ENCODE measurements at places on chromosomes 11 and 22.

DNA sequence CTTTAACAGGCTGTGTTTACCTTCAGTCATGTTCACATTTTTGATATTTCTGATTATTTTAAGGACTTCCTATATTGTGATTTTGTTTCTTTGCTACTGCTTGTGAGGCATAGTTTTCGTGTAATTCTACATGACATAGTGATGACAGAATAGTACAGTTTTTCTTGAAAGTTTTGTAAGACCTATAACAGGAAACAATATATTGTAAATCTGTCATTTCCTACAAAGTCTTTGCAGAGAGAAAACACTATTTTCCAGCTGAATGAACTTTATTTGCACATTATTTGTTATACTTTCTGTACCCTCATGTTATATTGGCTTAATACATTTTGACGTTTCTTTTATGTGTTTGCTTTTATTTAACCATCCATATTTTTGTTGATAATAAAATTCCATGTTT, 191.1 kb downstream of the TMEM135 start:
- H3K4me3 ChIP-seq = no peak overlapping the region
- DNase-seq = no peak

- no peak overlapping the region for H3K27ac ChIP-seq
- no peak overlapping the region for H3K4me3 ChIP-seq
- no peaks in the 10 kb centered on the region for H3K4me1 ChIP-seq
These were observed 8.9 kb downstream of the TMEM218 start for GRCh38 chr11:125102510-125102909.

DNA sequence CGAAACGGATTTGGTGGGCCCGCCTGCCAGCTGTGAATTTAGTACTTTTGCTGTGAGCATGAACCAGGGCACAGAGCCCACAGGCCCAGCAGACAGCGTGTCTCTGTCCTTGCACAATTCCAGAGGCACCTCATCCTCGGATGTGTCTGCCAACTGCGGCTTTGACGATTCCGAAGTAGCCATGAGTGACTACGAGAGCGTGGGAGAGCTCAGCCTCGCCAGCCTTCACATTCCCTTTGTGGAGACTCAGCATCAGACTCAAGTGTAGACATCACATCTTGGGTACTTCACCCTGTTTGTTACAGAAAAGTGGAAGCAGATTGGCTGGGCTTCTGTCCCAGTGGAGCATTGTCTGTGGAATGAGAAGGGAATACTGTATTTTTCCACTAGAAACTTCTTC, 78.6 kb upstream of the MTNR1B start:
- no peaks in the 10 kb centered on the region for H3K27me3 ChIP-seq
- H3K4me1 ChIP-seq = no peaks in the 10 kb centered on the region
- no peak for DNase-seq
- H3K27ac ChIP-seq = no peak overlapping the region

DNA sequence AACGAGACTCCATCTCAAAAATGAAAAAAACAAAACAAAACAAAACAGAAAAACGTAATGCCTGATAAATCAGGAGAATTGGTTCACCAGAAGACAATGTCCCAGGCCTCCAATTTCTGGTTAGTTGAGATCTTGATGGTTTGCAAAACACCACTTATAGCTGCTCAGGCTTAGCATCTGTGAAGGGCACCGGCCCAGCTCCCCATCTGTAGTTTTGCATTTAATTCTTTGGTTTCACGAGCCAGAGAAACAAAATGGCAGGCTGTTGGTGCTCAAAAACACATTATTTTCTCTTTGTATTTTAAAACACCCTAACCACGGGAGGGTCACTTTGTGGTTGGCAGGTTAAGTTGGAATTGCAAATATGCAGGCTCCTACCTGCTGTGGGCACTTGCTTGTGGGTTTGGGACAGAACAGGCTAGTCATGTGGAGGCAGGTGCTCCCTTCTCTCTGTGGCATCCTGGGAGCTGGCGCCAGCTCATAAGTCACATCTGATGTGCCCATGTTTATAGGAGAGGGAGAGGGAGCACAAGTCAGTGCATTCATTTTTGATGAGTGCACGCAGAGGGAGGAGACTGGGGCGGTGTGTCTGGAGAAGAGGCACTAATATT, 145.9 kb downstream of the CEP164 start:
- no peaks in the 10 kb centered on the region for H3K4me1 ChIP-seq
- H3K27ac ChIP-seq = no peak overlapping the region
- no peak overlapping the region for H3K4me3 ChIP-seq
- no peaks in the 10 kb centered on the region for H3K27me3 ChIP-seq
- no peaks in the 10 kb centered on the region for H3K36me3 ChIP-seq
- no peak for DNase-seq

GRCh38 chr11:81359476-81359875, 1374.2 kb downstream of the FAM181B start:
- no peak overlapping the region for H3K27ac ChIP-seq
- H3K36me3 ChIP-seq = no peaks in the 10 kb centered on the region
- no peaks in the 10 kb centered on the region for H3K4me1 ChIP-seq

DNA sequence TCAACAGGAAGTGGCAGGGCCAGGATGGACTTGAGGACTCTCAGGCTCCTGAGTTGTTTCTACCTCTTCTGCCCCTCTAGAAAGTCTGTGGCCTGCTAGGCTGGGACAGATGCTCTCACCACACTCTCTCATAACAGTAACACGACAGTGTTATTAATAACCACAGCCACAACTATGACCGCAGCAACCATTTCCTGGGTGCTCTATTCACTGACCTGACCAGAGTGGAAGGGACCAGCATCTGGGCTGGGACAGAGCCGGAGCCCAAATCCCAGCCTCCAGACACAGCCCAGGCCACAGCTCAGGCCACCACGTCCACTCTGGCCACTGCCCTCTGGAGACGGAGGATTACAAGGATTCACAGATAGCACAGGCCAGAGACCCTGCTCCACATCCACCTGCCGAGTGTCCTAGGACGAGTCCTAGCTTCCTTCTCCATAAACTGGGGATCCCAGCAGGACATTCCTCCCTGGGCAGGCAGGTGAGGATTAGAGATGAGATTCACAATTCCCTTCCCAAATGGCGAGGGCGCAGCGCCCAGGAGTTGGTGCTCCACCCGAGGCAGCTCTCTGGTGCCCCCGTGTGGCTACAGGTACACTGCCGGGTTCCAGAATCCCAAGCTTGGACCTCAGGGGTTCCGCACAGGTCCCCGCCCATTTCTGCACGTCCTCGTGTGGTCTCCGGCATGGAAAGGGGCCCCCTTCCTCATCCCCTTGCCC, 7.1 kb downstream of the PNPLA5 start:
- peak; percentile 26 for DNase-seq
- no peak overlapping the region for H3K27ac ChIP-seq
- H3K4me3 ChIP-seq = no peak overlapping the region
- H3K36me3 ChIP-seq = no peaks in the 10 kb centered on the region
- no peaks in the 10 kb centered on the region for H3K4me1 ChIP-seq
- no peaks in the 10 kb centered on the region for H3K27me3 ChIP-seq

- H3K36me3 ChIP-seq = no peaks in the 10 kb centered on the region
- no peak overlapping the region for H3K27ac ChIP-seq
- no peaks in the 10 kb centered on the region for H3K4me1 ChIP-seq
- no peak overlapping the region for H3K4me3 ChIP-seq
- DNase-seq = no peak
These were observed 35.8 kb upstream of the SLN start for GRCh38 chr11:107747622-107748021.

DNA sequence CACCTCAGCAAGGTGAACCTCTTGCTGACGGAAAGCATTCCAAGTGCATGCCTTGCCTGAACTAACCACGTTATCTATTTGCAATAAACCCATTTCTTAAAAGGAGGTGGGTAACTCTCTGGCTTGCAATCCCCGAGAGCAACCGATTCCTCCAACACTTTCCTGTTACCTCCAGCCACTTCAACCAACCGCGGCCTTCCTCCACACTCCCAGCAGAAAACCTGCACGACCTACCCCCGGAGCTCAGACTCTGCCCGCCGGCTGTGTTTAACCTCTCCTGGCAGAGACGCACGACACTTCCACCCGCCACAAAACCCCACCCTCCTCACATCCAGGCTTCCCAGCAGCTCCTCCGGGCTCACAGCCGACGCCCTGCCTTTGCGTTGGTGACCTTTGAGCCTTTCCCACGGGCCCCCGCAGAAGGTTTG, 708 bp downstream of the SCO2 start:
- DNase-seq = no peak
- peaks cover 20% of the 10 kb centered on the region for H3K36me3 ChIP-seq
- H3K4me1 ChIP-seq = peaks cover 44% of the 10 kb centered on the region
- peak overlapping the region; percentile 96 for H3K27ac ChIP-seq
- H3K27me3 ChIP-seq = no peaks in the 10 kb centered on the region

GRCh38 chr22:45163099-45163450, 650 bp upstream of the NUP50 start:
- DNase-seq = no peak
- peak overlapping the region; percentile 88 for H3K27ac ChIP-seq
- peaks cover 14% of the 10 kb centered on the region for H3K36me3 ChIP-seq
- peaks cover 51% of the 10 kb centered on the region for H3K4me1 ChIP-seq
- no peaks in the 10 kb centered on the region for H3K27me3 ChIP-seq
- peak overlapping the region; percentile 77 for H3K4me3 ChIP-seq

GRCh38 chr11:120590472-120590871, 78.9 kb downstream of the GRIK4 start:
- no peaks in the 10 kb centered on the region for H3K27me3 ChIP-seq
- no peaks in the 10 kb centered on the region for H3K36me3 ChIP-seq
- H3K27ac ChIP-seq = no peak overlapping the region
- no peak overlapping the region for H3K4me3 ChIP-seq

GRCh38 chr11:36455658-36456111, 54.4 kb downstream of the TRAF6 start:
- H3K4me1 ChIP-seq = no peaks in the 10 kb centered on the region
- no peak overlapping the region for H3K4me3 ChIP-seq
- no peaks in the 10 kb centered on the region for H3K36me3 ChIP-seq

DNA sequence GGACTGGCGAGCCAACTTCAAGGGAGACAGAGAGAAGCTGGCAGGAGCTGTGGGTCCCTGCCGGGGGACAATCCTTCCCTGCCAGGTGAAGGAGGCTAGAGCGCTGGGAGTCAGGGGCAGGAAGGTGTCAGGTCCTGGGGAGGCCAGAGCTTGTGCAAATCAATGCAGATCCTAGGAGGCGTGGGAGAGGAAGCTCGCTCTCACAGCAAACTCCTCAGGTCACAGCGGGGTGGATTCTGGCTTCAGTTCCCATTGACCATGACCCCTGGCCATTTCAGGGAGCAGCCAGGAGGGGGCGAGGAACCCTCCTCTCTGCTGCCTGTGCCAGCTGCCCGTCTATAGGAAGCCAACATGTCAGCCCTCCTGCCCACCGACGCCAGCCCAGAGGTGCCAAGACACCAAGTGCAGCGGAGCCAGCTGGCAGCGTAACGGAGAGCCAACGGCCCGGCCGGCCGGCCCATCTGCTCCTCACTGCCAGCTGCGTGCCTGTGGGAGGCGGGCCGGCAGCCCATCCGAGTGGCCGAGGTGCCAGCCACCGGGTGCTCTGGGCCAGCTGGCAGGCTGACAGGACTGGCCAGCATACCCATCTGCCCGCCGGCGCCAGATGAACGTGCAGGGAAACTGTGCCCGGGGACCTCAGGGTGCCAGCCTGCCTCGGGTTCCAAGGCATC, 374.8 kb downstream of the MIAT start:
- H3K36me3 ChIP-seq = no peaks in the 10 kb centered on the region
- no peak for DNase-seq
- no peaks in the 10 kb centered on the region for H3K27me3 ChIP-seq
- H3K27ac ChIP-seq = no peak overlapping the region

GRCh38 chr11:95702526-95702925, 87.1 kb downstream of the FAM76B start:
- peaks cover 80% of the 10 kb centered on the region for H3K4me1 ChIP-seq
- peak overlapping the region; percentile 75 for H3K27ac ChIP-seq
- DNase-seq = no peak
- peak overlapping the region; percentile 65 for H3K4me3 ChIP-seq

GRCh38 chr11:7031471-7031871, 11.2 kb downstream of the NLRP14 start:
- no peaks in the 10 kb centered on the region for H3K27me3 ChIP-seq
- no peaks in the 10 kb centered on the region for H3K4me1 ChIP-seq
- no peak for DNase-seq
- H3K4me3 ChIP-seq = no peak overlapping the region
- H3K36me3 ChIP-seq = no peaks in the 10 kb centered on the region

- no peaks in the 10 kb centered on the region for H3K36me3 ChIP-seq
- H3K27ac ChIP-seq = no peak overlapping the region
- no peaks in the 10 kb centered on the region for H3K27me3 ChIP-seq
These were observed 13.4 kb downstream of the APLNR start for GRCh38 chr11:57223601-57224000.

DNA sequence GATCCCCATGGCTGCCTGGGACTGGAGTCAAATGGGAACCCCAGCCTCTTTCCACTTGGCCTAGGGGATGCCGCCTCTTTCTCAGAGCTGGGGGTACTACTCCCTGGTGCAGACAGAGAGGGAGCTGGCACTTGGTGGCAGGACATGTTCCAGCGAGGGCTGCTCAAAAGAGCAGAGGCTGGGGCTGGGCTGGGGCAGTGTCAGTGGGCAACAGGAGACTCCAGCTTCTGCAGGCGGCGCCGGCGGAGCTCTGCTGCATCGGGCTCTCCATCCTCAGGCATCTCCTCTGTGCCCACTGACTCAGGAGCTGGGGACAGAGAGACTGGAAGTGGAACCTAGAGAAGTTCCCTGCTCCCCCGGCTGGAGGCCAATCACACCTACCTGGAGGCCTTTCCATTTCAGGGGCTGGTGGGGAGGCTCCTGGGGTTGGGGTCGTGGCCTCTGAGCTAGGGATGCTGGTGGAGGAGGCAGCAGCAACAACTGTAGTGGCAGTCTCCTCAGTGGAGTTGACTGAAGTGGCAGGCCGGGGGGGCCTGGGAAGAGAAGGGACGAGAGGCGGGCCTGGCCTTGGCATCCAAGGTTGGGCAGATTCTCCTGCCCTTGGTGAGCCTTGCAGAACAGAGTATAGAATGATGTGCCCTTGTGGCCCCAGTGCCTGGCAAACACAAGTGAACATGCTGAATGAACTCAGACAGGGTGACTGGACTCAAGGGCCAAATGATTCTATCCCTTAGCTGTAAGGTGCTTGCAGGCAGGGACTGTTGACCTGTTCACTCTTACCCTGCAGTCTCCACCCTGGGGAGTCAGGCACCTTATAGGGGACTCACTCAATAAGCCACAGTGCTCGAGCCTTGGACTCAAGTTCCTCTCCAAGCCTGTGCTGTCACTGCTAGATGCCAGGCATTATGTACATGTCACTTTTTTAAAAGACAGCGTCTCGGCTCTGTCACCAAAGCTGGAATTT, 5.9 kb downstream of the SYVN1 start:
- H3K36me3 ChIP-seq = peaks cover 80% of the 10 kb centered on the region
- H3K27me3 ChIP-seq = no peaks in the 10 kb centered on the region
- no peak for DNase-seq
- H3K27ac ChIP-seq = no peak overlapping the region
- no peak overlapping the region for H3K4me3 ChIP-seq
- peaks cover 19% of the 10 kb centered on the region for H3K4me1 ChIP-seq

All from CD4-positive, CD25-positive, alpha-beta regulatory T cell (primary cell).